ENCODE measurements at places on chromosomes 3 and 15. TPM values are rescaled to one million over a fixed set of nuclear protein-coding genes. Genes with fewer than 3 reads are reported as not detected.

Gene EBLN2
- 0.25 TPM for total RNA-seq

Gene SAMMSON
- total RNA-seq, result not detected

Gene FANCD2OS
- not detected for total RNA-seq

Gene SHQ1
- 19.6 TPM for total RNA-seq
